ENCODE measurements at places on chromosomes 6 and 20.

DNA sequence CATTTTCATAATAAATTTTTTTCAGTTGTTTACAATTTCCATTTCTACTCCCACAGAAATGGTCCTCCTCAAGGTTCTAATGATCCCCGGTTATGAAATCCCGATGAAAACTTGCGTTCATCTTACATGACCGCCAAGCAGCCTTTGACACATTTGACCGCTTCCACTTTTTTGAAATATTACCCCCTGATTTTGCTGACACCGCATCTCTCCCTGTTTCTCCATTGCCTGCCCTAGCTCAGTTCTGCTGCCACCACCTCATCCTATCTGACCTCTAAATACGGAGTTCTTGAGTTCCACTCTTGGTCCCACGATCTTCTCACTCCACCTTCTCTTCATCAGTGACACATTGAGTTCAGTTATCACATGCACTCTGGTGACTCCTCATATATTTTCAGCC lies 74.1 kb downstream of the SLC35B3 start:
- DNase-seq: no peak

GRCh38 chr6:116764629-116764960 lies 924 bp downstream of the FAM162B start:
- DNase-seq: no peak

- DNase-seq: no peak
These were observed 21.9 kb downstream of the NEDD9 start for GRCh38 chr6:11210386-11211138.

GRCh38 chr20:54680872-54681619 lies 205.7 kb downstream of the DOK5 start:
- DNase-seq: peak; percentile 68

DNA sequence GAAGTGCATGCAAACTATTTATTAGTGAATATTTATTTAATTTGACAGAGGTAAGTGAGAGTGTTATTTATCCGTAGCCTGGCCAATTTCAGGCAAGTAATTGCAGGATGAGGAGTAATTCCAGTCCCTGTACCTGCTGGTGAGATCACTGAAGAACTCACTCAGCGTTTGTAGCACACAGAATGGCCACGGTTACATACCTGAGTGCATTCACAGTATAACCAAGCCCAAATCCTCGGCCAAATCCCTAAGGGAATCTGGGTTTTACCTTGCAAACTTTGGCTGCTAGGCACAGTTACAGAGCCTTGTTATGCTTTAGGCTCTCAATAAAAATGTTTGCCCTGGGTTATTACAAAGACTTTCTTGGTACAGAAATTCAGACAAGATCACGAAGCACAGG lies 93.3 kb downstream of the KCNQ5 start:
- DNase-seq: no peak

- DNase-seq: no peak
These were observed 319.4 kb downstream of the CD109 start for GRCh38 chr6:74015427-74015826.

GRCh38 chr6:34276881-34277762 lies 28.3 kb upstream of the SMIM29 start:
- no peak for DNase-seq

DNA sequence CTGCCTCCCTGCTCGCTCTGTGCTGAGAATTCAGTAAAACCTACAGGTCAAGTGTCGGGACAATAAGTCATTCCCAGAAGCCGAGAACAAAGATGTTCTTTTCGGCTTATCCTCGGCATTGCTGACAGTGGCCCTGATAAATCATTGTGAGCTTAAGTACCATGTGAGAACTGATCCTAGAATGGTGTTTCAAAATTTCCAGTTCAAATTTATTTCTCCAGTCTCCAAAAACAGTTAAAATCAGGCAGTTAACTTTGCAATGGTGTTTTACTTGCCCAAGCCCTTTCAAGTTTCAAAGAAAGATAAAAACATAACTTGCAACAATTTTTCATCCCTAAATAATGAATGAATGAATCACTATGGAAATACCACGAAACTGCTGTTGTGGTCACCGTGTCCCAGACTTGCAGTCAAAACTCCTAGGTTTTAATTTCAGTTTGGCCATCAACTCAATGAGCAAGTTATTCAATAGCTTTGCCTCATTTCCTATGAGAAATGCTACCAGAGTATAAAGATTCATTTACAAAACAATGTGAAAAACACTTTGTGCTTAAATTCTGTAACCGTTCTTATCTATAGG lies 4.3 kb downstream of the ATP5F1E start:
- no peak for DNase-seq

DNA sequence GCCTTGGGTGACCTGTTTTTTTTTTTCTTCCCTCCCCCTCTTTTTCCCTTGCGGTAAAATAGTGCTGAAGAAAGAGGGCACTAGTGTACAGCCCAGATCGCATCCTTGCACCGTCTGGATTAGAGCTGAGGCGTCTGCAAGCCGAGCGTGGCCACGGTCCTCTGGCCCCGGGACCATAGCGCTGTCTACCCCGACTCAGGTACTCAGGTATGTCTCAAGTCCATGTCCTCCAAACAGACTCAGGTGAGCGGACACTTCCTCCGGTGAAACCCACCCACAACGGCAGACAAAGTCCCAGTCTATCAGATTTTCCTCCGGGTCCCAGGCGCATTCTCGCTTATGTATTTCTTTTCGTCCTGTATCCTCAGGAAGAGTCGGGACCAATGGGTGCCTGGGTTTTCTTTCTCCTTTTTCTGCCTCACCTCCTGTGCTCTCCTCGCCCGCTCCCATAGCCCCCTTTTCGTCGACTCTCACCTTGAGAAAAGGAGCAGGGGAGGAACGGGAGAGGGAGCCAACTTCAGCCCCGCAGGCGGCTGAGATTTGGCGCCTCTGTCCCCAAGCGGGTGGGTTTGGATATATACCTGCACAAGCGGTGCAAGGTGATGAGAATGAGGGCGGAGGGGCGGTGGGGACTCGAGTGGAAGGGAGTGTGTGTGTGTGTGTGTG lies 1.1 kb upstream of the GRM1 start:
- DNase-seq: no peak

- peak; percentile 34 for DNase-seq
These were observed 243.2 kb downstream of the ARID1B start for GRCh38 chr6:157020398-157020797.

GRCh38 chr20:15642676-15643075 lies 930.6 kb downstream of the KIF16B start:
- no peak for DNase-seq

- no peak for DNase-seq
These were observed 311.4 kb downstream of the CDH26 start for GRCh38 chr20:60269573-60270162.

DNA sequence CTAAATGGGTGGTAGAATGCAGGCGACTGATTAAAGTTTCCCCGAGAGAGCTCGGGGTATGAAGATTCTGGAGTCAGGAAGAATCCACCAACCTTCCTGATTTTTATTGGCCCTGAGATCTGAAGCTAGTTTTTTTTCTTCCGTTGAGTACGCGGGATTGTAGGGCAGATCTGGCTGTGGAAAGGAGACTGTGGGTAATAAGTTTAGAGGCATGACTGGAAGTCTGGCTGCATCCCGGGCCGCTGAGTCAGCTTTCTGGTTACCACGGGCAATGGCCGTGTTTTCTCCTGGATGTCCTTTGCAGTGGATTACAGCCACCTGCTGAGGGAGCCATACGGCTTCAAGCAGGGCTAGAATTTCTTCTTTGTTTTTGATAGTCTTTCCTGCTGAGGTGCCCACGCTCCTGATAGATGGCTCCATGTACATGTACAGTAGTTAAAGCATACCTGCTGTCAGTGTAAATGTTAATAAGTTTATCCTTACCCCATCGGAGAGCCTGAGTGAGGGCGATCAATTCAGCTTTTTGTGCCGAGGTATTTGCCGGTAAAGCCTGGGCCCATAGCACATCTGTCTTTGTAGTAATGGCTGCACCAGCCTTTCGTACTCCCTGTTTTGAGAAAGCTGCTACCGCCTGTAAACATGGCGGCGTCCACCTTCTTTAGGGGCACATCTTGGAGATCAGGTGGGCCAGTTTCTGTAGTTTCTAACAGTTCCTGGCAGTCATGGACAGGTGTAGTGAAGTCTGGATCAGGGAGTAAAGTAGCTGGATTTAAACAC lies 154.0 kb downstream of the TRIM27 start:
- DNase-seq: no peak

- no peak for DNase-seq
These were observed 115.9 kb downstream of the BMP7 start for GRCh38 chr20:57150559-57150958.

DNA sequence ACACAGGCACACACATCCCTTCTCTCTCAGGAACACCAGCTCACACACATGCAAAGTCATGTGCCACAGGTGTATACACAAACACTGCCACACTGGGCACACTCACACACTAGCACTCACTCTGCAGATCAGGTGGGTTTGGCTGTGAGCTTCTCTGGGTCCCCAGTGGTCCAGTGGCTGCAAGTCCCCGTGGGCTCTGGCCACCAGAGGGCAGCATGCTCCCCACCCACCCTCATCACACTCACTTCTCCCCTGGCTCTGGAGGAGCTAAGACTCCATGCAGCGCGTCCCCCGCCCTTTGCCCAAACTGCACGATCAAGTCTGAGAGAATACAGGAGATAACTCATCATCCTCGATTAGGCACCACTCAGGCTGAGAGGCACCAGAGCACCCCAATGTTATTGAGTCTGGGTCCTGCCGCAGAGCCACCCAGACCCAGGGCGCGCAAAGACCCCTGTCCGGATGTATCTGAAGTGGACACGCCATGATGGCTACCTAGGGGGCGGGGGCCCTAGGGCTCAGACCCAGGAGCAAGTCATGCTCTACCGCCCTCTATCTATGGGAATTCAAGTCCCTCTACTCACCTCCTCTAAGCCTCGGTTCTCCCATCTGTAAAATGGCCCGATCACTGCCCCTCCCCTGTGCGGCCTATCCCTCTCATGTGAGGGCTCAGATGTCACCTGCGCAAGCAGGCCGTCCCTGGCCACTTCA lies 90.5 kb downstream of the GRM4 start:
- peak; percentile 26 for DNase-seq

DNA sequence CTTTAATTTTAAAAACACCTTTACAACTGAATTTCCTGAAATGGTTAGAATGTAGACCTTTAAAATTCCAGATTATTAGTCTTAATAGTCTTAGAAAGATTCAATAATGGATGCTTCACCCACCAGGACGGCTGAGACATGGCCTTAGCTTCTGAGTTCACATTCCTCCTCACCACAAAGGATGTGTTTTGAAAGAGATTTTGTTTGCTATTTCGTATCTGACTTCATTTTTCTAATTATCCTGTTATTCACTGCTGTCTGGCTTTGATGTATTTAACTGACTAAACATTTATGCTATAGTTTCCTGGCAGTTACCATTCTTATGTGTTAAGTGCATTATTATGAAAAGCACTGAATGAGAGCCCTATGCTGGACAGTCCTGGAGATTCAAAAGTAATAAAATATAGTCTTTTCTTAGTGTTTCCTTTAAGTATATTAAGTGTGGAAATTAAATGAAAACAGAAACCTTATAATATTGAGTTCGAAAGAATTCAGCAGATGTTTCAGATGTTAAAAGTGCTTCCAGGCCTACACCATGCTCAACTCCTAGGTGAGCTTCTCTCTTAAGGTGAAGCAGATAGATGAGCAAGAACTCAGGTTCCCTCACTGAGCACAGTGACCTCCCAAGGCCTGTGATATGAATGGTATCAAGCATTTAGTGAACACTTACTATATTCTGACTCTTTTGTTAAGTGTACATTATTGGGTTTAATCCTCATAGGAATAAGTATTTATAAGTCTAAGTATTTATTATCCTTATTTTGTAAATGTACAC lies 40.3 kb downstream of the MAP3K4 start:
- no peak for DNase-seq

- no peak for DNase-seq
These were observed 150.4 kb downstream of the BTBD3 start for GRCh38 chr20:12068121-12068520.

DNA sequence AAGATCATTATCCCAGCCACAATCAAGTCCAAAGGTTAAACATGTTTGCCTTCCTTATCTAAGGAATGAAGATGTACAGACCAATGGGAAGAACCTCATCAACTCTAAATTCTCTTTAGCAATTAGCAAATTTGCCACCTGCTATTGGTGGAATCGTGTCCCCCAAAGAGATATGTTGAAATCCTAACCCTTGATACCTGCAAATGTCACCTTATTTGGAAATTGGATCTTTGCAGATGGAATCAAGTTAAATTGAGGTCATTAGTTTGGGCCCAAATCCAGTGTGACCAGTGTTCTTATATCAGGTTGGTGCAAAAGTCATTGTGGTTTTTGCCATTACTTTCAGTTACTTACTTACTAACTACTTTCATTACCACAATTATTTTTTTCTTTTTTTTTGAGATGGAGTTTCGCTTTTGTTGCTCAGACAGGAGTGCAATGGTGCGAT lies 31.3 kb downstream of the KLHL31 start:
- no peak for DNase-seq

DNA sequence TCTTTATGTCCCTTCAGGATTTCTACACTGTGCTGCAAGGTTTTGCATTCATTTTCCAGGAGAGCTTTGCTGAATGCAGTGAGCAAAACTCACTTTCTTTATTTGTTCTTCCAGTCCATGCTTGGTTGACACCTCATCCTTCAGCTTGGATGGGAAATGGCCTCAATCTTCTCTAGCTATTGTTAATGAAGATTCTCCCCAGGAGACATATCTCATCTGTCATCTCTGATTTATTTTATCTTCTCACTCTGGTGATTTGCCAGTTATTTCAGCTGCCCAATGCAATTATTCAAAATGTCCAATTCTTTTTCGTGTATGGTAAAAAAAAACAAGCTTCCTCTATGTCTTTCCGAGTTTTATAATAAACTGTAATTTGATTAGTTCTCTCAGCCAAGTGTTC lies 77.9 kb upstream of the PAK5 start:
- no peak for DNase-seq

DNA sequence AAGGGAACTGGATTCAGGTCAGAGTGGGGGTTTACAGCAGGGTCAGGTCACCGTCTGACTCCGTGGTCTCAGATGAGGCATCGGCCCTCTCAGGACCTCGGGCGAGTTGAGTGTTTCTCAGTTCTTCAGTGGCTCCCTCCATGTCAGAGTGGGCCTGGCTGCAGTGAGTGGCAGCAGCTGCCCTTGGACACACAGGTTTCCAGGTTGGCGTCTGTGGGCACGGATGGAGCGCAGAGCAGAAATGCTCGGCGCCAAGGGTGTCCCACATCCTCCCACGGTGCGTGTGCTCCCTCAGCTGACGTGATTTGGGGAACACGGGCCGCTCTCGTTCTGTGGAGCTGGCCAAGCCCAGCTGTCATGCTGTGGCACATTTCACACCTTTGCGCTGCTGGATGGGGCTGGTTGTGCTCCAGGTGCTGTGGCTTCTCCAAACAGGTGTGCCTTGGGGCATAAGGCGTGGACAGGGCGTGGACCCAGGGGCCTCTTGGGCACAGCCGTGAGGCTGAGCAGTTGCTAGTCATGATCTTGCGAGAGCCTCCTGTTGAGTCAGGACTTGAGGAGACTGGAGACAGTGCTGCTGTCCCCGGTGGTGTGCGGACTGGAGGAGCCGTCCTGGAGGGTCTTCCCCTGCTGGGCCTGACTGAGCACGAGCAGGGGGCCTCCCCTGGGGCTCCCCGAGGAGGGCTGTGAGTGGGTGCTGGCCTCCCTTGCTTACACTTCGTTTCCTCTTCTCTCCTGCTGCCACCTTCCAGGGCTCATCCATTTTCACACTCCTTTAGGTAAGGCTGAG lies 9.5 kb upstream of the DNAJC5 start:
- DNase-seq: no peak

Measured in muscle of arm (tissue), 14 donors.